NCI-H748 treated with DMSO at 0.1 percent for 48 hours (cell line): ENCODE measurements at places on chromosomes 4 and X.

- peak; percentile 24 for DNase-seq
Measured at GRCh38 chr4:183905081-183905592, at the start of gene STOX2. TSS of gene STOX2 (plus strand) at chr4:183905307. CDS start at chr4:183906791, 1,484 bp downstream.

- peak; percentile 43 for DNase-seq
Measured at GRCh38 chrX:153922932-153923857, 2.9 kb downstream of the ARHGAP4 start.

GRCh38 chrX:105331244-105331643 lies 110.8 kb upstream of the TEX13A start:
- DNase-seq = no peak

- peak; percentile 10 for DNase-seq
Measured at GRCh38 chr4:113878668-113879067, 100.8 kb downstream of the ARSJ start.

GRCh38 chr4:67727124-67727850 lies 26.3 kb upstream of the UBA6 start:
- DNase-seq = no peak

GRCh38 chr4:124085561-124086180 lies 626.9 kb downstream of the ANKRD50 start:
- DNase-seq = no peak

GRCh38 chr4:47562297-47562696 lies 77.2 kb downstream of the ATP10D start:
- DNase-seq = no peak

GRCh38 chr4:177937041-177937440 lies 494.8 kb upstream of the AGA start:
- no peak for DNase-seq

- DNase-seq = no peak
Measured at GRCh38 chrX:66009231-66009845, 30.5 kb downstream of the VSIG4 start.

GRCh38 chr4:4666693-4667621 lies 125.1 kb upstream of the STX18 start:
- no peak for DNase-seq

GRCh38 chrX:9252182-9252581 lies 212.7 kb upstream of the TBL1X start:
- no peak for DNase-seq

DNA sequence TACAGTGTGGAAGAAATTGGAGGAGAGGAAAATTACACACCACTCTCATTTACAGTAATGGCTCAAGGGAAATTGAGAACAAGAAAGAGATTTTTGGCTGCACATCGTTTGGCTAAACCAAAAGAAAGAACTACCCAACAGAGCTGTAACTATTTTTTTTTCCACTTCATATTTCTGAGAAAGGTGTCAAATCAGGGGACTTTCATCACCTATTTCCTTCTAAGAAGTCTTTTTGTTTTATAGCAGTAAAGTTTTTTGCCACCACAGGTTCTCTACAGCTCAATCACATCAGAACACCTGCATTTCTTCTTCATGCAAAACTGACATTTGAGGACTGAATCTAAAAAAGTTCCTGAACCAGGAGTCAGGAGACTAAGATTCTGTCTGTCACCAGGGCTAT lies 57.5 kb upstream of the TNIP3 start:
- no peak for DNase-seq

DNA sequence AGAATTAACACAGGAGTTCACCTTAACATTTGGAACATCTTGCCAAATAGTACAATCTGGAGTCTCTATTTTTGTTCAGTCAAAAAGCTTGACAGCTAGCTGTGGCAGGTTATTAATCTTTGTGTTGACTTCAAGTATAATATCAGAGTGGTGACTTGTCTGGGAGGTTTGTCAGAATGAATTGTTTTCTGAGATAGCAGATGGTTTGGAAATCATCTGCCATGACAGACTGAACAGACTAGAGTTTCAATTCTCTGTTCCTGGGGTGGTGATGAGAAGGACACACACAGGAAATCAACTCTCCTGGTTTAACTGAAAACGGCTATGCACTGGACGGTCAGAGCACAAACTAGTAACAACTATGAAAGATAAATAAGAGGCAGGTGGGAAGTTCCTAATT lies 203.3 kb upstream of the EMCN start:
- no peak for DNase-seq

DNA sequence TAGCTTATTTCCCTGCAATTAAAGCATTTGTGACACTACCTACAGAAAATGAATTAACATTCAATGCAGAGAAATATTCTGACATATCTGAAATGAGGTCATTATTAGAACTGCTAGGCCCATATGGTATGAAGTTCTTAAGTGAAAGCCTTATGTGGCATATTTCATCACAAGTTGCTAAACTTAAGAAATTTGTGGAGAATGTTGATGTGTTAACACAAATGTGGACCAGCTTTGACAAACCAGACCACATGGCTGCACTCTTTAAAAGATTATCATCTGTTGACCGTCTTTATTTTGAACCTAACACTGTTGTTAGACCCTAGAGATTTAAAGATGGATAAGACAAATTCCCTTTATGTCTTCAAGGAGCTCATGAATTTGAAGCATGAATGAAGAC lies 1024.1 kb downstream of the RPA4 start:
- no peak for DNase-seq

- no peak for DNase-seq
Measured at GRCh38 chrX:45755703-45756102, 555.0 kb upstream of the DIPK2B start.

GRCh38 chrX:861340-861890 lies 230.8 kb downstream of the SHOX start:
- DNase-seq = no peak

DNA sequence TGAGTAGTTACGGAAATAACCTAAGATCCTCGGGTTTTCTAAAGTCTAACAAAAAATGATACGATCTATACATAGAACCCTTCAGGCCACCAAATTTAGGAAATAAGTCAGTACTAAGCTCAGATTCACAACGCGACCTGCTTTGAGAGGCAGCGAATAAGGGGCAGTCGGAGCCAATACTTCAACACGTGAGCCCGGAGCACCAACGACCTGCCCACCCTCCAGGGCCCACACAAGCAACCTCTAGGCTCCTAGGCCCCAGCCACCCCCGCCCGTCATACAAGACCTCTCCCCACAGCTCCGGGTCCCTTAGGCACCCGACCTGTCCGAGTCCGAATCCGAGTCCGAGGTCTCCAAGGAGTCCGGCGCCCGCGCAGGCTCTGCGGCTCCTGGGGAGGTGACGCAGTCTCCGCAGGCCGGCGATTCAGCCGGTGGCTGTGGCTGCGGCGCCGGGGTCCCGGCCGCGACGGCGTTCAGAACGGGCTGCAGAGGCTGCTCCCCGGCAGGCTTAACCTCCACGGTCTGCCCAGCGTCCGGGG lies 580 bp downstream of the NAF1 start:
- no peak for DNase-seq
